ENCODE measurements at places on chromosomes 1 and 21. TPM values are rescaled to one million over a fixed set of nuclear protein-coding genes. Genes with fewer than 3 reads are reported as not detected.
A peak's percentile ranks its signal among the peaks of the same experiment; 100 is the strongest.

DNA sequence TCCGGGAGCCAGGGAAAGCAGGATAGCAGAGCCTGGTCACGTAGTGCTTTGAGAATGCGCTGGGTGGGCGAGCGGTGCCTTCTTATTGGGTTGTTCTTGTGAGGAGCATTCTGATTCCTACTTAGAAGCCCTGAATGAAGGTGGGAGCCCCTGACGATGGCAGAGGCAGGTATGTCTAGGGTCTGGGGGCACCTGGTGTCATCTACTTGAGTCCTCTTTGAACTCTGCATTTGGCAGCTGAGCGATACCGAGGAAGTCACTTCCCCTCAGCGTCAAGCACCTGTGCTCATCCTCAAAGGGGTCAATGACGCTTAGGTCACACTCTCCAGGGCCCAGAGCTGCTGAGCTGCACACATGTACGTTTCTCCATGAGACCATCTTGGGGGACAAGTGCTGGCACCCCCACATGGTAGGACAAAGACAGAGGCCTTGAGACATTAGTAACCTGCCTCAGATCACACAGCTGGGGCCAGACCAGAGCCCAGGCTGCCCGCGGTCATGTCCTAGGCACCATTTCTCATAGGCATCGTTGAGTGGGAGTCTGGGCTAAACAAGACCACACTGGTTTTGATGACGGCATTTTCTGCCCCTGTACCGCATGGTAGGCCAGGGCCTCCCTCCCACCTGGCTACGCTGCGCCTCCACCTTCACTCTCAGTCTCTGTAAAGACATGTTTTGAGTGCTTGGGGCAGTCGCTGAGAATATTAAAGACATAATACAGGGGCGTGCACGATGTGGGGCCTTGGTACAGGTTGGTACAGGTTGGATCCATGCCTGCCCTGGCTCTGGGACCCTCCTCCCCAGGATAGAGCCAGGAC, 69.1 kb upstream of the ABCG1 start:
- no peak overlapping the region for H3K27ac ChIP-seq
- H3K4me3 ChIP-seq: no peak overlapping the region
- H3K27me3 ChIP-seq: no peaks in the 10 kb centered on the region
- H3K36me3 ChIP-seq: no peaks in the 10 kb centered on the region
- no peak for DNase-seq

GRCh38 chr1:117709249-117709691, 103.4 kb downstream of the TENT5C start:
- H3K4me3 ChIP-seq: no peak overlapping the region
- H3K36me3 ChIP-seq: no peaks in the 10 kb centered on the region
- no peak for DNase-seq
- H3K27ac ChIP-seq: no peak overlapping the region
- H3K27me3 ChIP-seq: no peaks in the 10 kb centered on the region

GRCh38 chr21:46097336-46098293, at the start of gene COL6A2:
COL6A2 (plus strand) TSS chr21:46098112.
- peaks cover 47% of the 10 kb centered on the region for H3K27me3 ChIP-seq
- no peaks in the 10 kb centered on the region for H3K36me3 ChIP-seq
- H3K4me3 ChIP-seq: peak within 1 kb of the TSS; percentile 68
- H3K27ac ChIP-seq: peak within 1 kb of the TSS; percentile 89

DNA sequence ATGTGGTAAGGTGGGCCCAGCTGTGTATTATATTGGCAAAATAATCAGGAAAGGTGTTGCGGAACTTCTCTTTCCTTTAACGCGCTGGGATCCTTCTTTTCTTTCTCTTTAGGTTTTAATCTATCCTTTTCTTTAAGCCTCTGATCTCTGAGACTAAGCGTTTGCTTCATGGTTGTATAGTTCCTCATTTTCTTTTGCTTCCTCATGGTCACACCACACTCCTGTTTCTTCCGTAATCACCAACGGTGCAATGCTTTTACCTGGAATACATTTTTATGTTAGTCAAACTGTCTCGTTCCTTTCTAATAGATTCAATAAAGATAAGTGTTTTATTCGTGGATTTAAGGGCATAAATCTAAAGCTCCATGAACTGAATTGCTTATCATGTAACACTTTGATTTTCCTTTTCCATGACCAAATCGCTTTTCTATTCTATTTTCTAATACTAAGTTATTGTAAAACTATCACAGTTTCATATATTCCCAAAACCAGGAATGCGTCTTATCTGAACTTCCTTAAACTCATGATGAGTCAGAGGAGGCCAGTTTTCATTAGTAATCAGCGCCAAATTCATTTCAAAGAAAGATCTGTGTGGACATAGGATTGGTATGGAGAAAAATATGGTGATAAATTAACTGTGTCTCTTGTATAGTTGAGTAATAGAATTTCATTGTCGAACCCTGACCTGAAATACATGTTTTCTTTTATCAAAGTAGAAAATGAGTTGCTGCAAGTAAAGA, 12.2 kb downstream of the SDCCAG8 start:
- no peak overlapping the region for H3K27ac ChIP-seq
- no peak for DNase-seq
- no peak overlapping the region for H3K4me3 ChIP-seq
- H3K36me3 ChIP-seq: peaks cover 21% of the 10 kb centered on the region
- H3K27me3 ChIP-seq: no peaks in the 10 kb centered on the region
- peaks cover 68% of the 10 kb centered on the region for H3K4me1 ChIP-seq

DNA sequence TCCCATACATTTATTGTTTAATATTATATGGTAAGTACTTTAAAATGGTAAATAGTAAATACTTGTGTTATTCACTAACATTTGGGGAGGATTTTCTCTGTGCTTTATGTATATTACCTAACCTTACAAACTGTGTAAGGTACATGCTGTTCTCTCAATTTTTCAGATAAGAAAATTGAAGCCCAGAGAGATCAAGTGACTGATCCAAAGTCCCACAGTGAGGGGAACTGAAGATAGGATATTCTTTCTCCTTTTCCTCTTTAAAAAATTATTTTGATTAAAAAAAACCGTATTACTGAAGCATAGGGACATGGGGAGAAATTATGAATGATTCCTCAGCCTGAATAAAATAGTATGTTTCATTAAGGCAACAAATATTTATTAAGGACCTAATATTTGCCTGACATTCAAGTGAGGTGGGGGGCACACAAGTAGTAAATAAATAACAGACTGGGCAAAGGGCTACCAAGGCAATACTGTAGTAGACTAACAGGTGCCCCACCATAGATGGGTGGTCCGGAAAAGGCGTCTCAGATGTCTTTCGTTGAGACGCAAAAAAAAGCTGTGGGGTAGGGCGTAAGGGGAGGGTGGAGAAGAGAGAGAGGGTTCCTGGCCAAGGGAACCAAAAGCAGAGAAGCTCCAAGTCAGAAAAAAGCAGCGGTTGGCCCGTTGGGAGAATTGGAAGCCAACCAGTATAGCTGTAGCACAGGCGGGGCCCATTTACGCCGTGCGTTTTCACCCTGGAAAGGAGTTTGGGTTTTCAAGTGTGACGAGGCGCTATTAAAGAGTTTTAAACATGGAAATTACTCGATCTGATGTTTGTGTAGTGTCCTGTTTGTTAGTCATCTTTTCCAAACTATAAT, 944 bp upstream of the AGO3 start:
- H3K36me3 ChIP-seq: no peaks in the 10 kb centered on the region
- H3K4me1 ChIP-seq: no peaks in the 10 kb centered on the region
- peak overlapping the region; percentile 78 for H3K4me3 ChIP-seq
- peak; percentile 41 for DNase-seq

DNA sequence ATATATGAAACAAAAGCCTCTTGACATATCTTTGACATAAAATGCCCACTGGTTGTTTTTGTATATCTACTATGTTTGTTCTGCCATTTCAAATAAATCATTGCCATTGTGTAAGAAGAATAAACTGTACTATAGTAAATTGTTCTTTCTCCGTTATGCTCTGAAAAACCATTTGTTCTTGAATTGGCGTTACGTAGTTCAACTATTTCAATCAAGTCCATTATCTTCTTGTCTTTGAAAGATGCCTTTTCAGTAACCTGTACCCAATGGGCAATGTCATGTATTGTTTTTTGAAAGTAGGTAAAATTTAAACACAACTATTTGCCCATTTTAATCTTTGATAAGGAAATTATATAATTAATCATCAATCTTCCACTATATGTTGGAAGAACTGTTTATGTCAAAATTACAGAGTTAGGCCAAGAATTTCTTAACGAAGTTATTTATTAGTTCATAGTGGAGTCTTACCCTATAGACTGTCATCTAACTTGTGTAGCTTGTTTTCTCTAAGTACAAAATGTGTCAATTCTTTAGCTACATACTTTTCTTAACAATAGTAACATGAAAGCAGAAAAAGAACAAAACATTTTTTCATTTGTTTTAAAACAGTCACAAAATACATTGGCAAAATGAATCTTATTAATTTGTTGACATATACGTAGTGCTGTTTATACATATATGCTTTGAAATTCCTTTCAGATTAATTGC, 294.8 kb downstream of the PTPRC start:
- no peak for DNase-seq
- H3K4me1 ChIP-seq: peaks cover 33% of the 10 kb centered on the region
- H3K27me3 ChIP-seq: no peaks in the 10 kb centered on the region
- H3K4me3 ChIP-seq: no peak overlapping the region

GRCh38 chr21:37392441-37392840, 25.9 kb downstream of the DYRK1A start:
- H3K36me3 ChIP-seq: no peaks in the 10 kb centered on the region
- no peak overlapping the region for H3K4me3 ChIP-seq
- H3K27me3 ChIP-seq: no peaks in the 10 kb centered on the region
- H3K4me1 ChIP-seq: peaks cover 44% of the 10 kb centered on the region

DNA sequence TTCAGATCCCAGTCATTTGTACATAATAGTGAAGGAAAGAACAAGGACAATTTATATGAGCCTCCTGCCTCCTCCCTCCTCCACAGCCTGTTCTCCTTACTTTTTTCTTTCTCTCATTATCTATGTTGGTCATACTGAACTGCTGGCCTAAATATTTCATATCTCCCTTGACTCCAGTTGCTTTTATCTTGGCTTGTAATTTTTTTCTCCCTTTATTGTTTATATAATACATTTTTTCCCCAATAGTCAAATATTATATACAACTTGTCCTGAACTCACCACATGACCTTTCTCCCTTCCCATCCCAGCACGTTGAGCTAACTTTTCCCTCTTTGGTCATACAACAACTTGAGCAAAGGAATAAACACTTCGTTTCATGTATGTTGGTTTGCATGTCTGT, 752.1 kb downstream of the LTN1 start:
- peaks cover 14% of the 10 kb centered on the region for H3K4me1 ChIP-seq
- no peak overlapping the region for H3K27ac ChIP-seq
- H3K36me3 ChIP-seq: no peaks in the 10 kb centered on the region
- H3K4me3 ChIP-seq: no peak overlapping the region
- DNase-seq: no peak
- no peaks in the 10 kb centered on the region for H3K27me3 ChIP-seq

DNA sequence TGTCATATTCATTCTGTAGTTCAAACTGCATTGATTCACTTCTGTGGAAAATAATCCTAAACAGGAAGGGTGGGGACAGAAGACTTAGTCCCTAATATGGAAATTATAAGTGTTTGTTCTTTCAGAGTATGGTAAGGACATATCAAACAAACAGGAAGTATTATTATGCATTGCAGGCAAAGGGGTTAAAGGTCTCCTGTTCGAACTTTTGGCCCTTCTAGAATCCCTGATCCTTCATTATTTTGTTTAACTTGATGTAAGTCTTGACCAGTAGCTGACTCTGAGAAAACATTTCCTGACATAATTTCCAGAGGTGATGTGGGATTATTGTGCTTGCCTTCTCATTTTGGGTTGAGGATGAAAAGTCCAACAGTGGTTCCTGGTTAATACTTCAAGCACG, 215.4 kb upstream of the ADGRL2 start:
- no peak overlapping the region for H3K27ac ChIP-seq
- H3K4me3 ChIP-seq: no peak overlapping the region
- no peaks in the 10 kb centered on the region for H3K27me3 ChIP-seq
- no peaks in the 10 kb centered on the region for H3K36me3 ChIP-seq
- DNase-seq: no peak

- no peak overlapping the region for H3K27ac ChIP-seq
- H3K27me3 ChIP-seq: no peaks in the 10 kb centered on the region
- no peak overlapping the region for H3K4me3 ChIP-seq
- peaks cover 13% of the 10 kb centered on the region for H3K36me3 ChIP-seq
- H3K4me1 ChIP-seq: peaks cover 41% of the 10 kb centered on the region
Measured at GRCh38 chr1:193069748-193070385, 10.5 kb downstream of the RO60 start.

- no peak overlapping the region for H3K27ac ChIP-seq
- H3K4me1 ChIP-seq: no peaks in the 10 kb centered on the region
- H3K4me3 ChIP-seq: no peak overlapping the region
- no peak for DNase-seq
- peaks cover 15% of the 10 kb centered on the region for H3K27me3 ChIP-seq
- H3K36me3 ChIP-seq: no peaks in the 10 kb centered on the region
Measured at GRCh38 chr1:169906938-169907337, 13.2 kb upstream of the SCYL3 start.

- no peaks in the 10 kb centered on the region for H3K36me3 ChIP-seq
- H3K4me3 ChIP-seq: no peak overlapping the region
- DNase-seq: no peak
- H3K4me1 ChIP-seq: no peaks in the 10 kb centered on the region
Measured at GRCh38 chr1:52157582-52157981, 15.7 kb downstream of the ZFYVE9 start.

DNA sequence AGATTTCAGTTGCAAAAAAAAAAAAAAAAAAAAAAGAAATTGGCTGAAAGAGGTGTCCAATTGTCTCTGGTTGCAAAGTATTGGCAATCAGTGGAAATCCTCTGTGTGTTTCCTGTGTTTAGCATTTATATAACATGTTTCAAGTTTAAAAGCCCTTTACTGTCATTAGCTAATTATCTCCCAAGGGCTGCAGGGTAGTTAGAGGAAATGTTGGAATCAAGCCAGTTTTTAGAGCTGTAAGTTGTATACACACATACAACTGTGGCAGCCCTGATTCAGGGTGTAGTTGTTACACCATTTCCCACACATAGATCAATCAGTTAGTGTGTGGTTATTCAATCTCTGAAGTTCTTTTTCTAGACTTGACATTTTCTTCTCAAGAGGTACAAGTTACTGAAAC, 8.9 kb upstream of the ZNF326 start:
- H3K27ac ChIP-seq: no peak overlapping the region
- no peak for DNase-seq
- no peaks in the 10 kb centered on the region for H3K4me1 ChIP-seq
- no peak overlapping the region for H3K4me3 ChIP-seq
- H3K27me3 ChIP-seq: no peaks in the 10 kb centered on the region

The ALG14 gene
- 3.5 TPM for total RNA-seq

The DAB1 gene
- total RNA-seq: not detected

The DSCAM gene
- total RNA-seq: not detected

The KRTAP19-1 gene
- not detected for total RNA-seq

The MAST2 gene
- 50.5 TPM for total RNA-seq

The SEMA6C gene
- total RNA-seq: 10.1 TPM

The HES5 gene
- not detected for total RNA-seq

The ANP32E gene
- 15.2 TPM for total RNA-seq

The MATN1 gene
- total RNA-seq: not detected

The ARMH1 gene
- total RNA-seq: not detected

All from stomach (tissue), 19 donors.